ENCODE measurements at places on chromosomes 3 and 15.

DNA sequence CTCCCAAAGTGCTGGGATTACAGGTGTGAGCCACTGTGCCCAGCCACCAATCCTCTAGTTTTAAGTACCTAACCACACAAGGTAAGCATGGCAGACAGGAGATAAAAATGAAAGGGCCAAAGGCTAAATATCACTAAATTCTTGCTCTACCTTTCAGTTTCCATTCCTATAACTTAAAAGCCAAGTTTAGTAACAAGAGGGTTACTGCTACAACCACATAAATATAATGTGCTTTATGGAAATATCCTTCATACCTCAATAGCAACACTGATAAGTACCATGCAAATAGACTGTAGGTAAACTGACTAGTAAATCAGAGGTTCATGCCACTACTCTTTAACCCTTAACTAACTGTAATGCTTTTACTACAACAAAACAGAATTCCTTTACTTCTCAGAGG lies 38.7 kb upstream of the MUC13 start:
- DNase-seq, result no peak

GRCh38 chr15:63601026-63601703 lies 4.0 kb downstream of the FBXL22 start:
- DNase-seq, result peak; percentile 60

- peak; percentile 64 for DNase-seq
Observed at GRCh38 chr15:29090617-29091466, 178.8 kb downstream of the NSMCE3 start.

DNA sequence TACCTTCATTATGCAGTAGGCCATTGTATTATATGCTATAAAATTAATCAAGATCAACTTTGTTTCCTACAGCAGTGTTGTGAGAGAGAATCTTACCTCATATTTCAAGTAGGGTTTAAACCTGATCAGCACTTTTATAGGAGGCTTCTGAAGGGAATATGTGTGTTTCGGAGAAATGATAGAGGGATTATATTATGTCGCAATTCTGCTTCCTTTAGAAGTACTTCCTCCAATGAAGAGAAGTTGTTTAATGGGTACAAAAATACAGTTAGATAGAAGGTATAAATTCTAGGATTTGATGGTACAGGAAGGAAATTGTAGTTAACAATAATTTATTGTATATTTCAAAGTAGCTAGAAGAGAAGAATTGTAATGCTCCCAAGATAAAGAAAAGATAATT lies 54.9 kb downstream of the NSUN3 start:
- DNase-seq, result no peak

GRCh38 chr3:186425788-186426730 lies 64.0 kb upstream of the DGKG start:
- no peak for DNase-seq

GRCh38 chr3:169133178-169134161 lies 530.0 kb downstream of the MECOM start:
- no peak for DNase-seq

DNA sequence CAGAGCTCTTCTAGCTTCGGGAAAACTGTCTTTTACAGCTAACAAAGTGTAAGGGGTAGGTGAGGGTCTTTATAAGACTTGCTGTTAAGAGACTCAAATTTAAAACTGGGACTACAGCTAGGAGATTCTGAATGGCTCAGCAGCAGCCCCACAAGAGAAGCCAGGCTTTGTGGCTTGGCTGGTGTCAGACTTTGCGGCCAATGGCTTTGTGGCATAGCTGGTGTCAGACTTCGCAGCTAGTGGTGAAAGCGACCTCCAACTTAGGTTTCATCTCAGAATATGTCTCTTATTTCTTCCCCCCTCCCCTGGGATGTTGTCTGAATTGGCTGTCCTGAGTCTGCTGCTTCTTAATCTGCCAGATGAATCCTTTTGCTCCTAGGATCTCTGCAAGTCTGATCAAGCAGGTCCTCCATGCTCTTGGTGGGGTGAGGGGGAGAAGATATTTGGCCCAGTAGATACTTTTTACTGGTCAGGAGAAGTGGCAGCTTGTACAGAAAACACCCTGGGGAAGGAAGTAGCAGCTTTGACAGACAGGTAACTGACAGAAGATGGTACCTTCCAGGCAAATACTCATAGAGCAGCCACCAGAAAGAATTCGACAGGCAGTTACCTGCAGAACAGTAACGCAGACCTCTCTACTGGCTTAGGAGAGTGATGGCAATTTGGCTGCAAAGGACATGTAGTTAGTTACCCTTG lies 8.4 kb downstream of the BOC start:
- DNase-seq, result no peak

DNA sequence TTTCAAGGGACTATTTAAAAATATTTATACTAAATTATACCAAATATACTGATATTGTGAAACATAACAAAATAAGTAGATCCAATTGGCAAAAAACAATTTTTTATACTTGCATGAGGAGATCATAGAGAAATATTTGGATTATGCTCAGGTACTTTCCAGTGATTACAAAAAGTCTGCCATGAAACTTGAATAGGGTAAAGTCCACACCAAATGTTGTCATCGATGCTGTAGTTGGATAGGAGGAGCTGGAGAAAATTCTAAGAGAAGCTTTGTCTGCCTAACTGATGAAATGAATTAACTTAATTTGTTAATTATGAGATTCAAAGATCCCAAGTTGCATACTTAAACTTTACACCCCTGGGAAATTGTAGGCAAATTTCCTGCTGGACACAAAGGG lies 93.3 kb downstream of the SI start:
- DNase-seq, result no peak

DNA sequence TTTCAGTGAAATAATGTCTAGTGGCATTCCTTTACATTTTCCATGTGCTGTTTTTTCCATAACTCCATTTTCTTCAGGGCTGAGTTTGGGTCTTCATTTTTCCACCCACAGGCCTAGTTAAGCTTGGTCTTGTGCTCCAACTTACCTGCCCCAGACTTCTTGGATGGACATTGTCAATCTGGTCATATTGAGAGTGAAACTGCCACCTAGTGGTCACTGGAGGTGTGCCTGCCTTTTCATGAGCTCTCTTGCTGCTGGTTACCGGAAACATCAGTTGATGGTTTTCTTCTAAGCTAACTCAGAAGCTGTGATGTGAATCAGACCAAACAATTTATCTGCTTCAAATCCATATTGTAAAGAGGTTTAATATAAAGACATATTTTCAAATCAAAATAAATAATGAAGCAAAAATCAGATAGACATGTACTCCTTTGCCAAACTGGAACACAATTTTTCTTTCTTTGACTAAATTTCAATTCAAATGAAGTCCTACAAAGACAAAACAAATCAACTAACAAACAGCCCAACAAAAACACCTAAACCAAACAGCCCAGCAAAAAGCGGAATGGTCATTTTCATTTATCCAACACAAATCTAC lies 135.1 kb upstream of the RASGRP1 start:
- peak; percentile 58 for DNase-seq

- no peak for DNase-seq
Observed at GRCh38 chr3:74134831-74135230, 479.6 kb downstream of the CNTN3 start.

- DNase-seq, result no peak
Observed at GRCh38 chr3:178393824-178394223, 142.4 kb upstream of the KCNMB2 start.

DNA sequence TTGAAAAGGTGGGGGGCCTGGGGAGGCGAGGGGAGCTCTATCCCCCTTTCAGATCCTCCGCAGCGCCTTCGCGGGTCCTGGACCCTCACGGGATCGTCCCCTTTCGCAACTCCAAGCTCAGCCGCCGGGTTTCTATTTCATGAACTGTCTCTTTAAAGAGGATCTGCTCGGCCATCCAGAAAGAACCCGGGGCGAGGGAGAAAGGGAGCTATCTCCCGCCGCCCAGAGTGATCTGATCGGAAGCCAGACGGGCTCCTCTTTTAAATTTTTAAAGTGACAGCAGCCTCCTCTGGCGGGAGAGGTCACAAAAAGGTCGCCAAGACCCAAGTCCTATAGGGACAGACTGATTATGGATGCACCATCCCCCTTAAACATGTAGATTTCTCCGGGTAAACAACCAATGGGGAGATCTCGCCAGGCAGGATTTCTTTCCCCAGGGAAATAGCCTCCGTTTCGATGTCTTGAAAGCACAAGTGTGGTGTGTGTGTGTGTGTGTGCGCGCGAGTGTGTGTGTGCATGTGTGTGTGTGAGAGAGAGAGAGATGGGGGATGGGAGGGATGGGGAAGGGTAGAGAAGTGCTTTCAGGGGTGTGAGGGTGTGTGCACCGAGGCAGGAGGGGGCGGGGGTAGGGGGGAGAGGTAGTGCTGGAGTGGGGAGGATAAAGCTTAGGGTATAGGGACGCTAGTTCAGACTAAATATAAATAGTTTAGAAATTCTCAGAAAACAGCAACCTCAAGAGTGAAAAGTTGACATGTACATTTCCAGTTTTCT lies 516.1 kb downstream of the MECOM start:
- DNase-seq, result peak; percentile 88

DNA sequence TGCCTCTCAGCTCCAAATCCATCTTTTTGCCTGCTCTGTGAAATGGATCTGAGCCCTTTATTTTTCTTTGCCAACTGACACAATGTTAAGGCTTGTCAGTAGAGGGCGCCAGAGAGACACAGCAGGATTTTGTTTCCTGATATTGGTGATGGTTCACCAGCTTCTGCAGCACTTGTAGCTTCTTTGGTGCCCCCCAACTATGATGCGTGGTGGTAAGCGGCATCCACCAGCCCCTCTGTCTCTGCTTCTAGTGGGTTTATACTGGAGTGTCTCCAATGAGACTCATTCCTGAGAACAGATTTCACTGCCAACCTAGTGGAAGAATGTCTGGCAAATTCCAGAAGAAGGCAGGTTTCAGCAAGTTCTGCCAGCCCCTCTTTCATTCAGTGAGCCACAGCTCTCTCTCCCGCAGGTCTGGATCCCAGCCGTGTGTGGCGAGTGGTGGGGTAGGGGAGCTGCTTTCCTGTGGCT lies 471.9 kb upstream of the FRG2C start:
- DNase-seq, result peak; percentile 57

DNA sequence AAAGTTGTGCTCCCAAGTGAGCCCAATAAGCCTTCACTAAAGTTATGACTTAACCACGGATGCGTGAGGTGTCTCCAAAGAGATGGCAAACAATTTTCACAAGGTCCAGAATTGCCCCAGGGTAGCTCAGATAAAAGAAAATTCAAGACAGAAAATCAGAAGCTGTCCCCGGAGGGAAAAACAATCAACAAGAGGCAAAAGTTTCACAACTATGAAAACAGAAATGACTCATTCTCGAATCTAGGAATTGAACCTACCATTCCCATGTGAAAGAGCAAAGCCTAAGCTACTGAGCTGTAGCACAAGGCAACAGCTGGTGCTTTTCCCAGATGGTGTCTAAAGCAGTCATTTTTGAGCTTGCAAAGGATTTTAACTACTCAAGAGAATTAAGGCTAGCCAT lies 33.5 kb upstream of the MKRN3 start:
- no peak for DNase-seq

GRCh38 chr3:11558411-11558903 lies 85.3 kb downstream of the VGLL4 start:
- DNase-seq, result no peak

- DNase-seq, result no peak
Observed at GRCh38 chr3:37725842-37726241, 135.8 kb upstream of the CTDSPL start.

GRCh38 chr3:2985479-2985878 lies 124.7 kb downstream of the IL5RA start:
- DNase-seq, result no peak

- DNase-seq, result no peak
Observed at GRCh38 chr3:43455233-43455632, 166.6 kb downstream of the ANO10 start.

DNA sequence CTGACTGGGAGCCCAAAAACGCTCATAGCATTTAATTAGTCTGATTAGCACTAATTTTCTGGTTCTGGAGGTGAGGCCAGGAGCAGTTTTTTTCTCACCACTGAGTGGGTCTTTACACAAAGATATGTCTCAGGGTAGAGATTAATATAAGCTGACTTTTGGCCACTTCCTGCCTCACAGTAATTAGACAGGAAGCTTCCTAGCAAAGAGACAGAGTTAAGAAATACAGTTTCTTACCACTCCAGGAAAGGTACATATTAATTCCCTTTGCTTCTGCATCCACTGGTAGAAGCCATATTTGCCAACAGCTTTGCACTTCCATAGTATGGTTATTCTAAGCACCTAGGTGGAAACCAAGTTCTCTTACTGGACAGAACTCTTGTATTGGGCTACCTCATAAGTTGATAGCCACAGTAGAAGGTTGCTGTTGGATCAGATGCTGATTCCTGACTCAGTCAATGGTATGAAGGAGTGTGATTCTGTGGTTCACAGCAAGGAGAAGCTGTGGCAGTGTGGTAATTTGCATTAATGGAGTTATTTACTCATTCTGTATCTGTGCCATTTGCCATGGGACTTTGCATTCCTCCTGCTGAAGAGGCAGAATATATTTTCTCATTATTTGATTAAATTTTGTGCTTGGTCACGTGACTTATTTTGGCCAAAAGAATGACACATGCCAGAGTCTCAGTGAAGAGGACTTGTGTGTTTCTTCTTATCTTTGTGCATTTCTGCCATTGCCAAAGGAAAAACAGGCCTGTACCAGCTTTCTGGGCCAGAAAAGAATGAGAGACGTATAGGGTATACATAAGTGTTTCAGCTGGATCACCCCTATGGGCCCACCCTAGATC lies 17.5 kb upstream of the ZBTB20 start:
- no peak for DNase-seq

Measured in ecto neural progenitor cell (in vitro differentiated cells).